Forelimb muscle (tissue), 1 donor: ENCODE measurements at places on chromosomes 16 and 17. TPM values are rescaled to one million over a fixed set of nuclear protein-coding genes. Genes with fewer than 3 reads are reported as not detected.

CXCL16 gene
- 5.1 TPM for polyA plus RNA-seq

SUPT4H1 gene
- 83.0 TPM for polyA plus RNA-seq

NOTUM gene
- polyA plus RNA-seq, result 4.9 TPM

ETV4 gene
- 5.4 TPM for polyA plus RNA-seq

CCL3 gene
- 3.1 TPM for polyA plus RNA-seq

CCR7 gene
- polyA plus RNA-seq, result 0.39 TPM

GAST gene
- not detected for polyA plus RNA-seq

GRCh38 chr17:3038941-3039340 lies 24.5 kb downstream of the OR1D5 start:
- DNase-seq, result no peak

DNA sequence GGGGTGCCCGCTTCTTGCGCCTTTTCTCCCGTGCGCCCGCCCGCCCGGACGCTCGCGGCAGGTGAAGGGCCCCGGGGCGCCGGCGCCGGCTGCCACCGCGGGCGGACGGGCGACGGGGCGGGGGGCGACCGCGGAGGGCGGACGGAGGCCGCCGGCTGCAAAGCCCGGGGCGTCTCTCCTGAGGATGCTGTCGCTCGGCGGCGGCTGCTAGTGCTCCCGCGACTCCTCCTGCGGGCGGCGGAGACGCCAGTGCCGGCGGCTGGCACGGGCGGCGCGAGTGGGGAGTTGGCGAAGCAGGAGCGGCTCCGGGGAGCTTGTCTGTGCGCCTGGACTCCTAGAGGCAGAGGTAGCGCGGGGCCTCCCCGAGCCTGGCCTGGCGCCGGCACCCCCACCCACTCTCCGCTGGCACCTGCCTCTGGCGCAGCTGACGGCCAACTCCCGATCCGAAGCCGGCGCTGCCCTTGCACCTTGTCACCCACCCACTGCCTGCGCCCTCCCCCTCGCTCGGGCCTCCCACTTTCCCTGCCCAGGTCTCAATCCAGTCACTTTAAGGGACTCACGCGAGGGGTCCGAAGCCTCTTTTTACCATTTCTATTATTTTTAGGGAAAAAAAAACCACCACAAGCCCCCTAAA lies at the start of gene FAM20A:
FAM20A (minus strand) TSS at position 437 of the 634 bp plus-strand sequence. CDS start 701 bp downstream, outside the sequence.
- DNase-seq, result no peak

GRCh38 chr16:88541831-88542616 lies 28.2 kb upstream of the ZC3H18 start:
- no peak for DNase-seq

GRCh38 chr16:18809165-18809564 lies 7.8 kb upstream of the ARL6IP1 start:
- no peak for DNase-seq

DNA sequence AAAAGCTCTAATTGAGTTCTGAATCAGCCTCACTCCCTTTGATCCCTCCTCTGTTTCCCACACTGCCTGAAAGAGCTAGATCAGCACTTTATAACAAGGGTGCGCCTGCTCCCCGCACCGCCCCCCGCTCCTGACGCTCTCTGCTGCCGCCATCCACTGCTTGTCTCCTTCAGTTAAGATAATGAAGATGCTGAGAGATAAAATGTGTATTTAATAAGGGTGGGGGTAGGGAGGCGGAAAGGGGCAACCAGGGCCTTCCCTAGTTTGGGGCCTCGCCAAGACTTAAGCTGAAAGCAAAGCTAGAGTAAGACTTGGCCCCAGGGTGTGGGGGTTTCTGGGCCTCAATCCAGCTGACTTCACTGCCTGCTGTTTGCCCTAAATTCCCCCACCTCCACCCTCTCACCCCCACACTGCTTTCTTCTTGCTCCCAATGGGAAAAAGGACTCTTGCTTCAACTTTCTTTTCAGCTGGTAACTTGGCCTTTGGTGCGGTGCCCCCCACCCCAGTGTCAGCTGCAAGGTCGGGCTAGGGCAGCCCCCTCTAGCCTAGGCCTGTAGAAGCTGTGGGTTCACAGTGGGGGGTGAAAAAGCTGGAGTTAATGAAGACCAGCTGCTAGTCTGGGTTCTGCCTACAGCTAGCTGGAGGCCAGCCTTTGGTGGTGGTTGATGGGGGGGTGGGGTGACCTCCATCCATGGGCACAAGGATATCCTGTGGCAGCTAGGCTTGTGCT lies 1.8 kb upstream of the RARA start:
- DNase-seq, result no peak

DNA sequence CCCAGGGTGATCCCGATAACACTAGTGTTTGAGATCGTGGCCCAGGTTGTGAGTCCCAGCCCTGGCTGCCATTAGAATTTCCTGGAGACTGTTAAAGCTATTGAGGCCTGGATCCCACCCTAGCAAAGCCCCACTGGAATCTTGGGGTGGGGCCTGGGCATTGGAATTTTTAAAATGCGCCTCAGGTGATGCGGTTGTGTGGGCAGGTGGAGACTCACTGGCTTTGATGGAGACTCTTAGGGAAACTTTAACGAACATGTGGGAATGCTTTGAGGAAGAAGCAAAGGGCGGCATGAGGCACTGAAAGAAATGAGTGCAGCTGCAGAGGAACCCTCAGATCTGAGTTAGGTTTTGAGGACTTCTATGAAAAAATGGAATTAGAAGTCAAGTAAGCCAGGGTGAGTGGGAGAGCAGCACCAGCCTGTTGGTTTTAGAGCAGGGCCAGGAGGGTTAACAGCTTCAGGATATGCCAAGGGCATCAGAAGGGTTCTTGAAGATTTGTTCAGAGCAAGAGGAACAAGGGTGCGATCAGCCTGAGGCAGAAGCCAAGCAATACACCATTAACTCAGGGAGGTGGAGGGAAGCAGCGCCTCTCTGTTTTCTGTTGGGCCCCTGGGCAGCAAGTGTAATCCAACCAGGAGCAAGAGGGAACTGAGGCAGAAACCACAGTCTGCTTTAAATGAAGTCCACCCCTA lies 42.5 kb downstream of the KSR1 start:
- DNase-seq, result no peak

DNA sequence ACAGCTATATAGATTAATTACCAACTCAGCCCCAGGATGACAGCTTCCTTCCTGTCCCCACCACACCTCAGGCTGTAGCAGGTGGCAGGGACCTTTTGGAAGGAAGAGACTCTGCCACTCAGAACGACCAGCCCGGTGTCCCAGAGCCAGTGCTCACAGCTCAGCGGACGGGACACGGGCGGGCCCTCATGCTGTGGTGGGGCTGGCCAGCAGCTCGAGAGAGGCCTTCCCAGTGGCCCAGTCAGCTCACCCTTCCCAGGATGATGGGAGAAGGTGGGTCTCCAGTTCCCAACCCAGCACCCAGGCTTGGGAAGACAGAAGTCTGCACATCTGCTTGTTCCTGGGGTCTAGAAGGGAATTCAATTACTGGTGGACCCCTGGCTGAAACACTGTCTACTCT lies 10.5 kb downstream of the NUDT16L1 start:
- DNase-seq, result no peak

- no peak for DNase-seq
Measured at GRCh38 chr17:77215281-77215680, 74.5 kb downstream of the SEC14L1 start.

GRCh38 chr17:73795730-73796129 lies 151.5 kb upstream of the SDK2 start:
- no peak for DNase-seq

- no peak for DNase-seq
Measured at GRCh38 chr17:41539979-41540701, 12.0 kb upstream of the KRT19 start.

DNA sequence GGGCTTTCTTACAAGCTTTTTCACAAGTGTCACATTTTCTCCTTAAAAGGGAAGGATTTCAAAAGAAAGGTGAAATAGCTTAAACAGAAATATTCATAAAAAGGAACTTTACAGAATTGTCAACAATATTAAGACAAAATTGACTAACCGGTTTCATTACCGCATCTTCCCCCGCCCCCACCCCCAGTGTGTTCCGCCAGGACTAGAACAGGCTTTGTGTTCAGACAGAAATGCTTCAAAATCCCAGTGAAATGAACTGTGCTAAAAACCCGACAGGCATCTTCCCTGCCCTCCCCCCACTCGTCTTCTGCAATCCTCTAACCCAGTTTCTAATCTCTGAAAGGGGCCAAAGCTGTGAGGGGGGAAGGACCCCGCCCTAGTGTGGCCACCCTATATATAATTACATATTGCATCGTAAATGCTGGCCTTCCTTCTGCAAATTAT lies 990 bp upstream of the ROGDI start:
- DNase-seq, result no peak

DNA sequence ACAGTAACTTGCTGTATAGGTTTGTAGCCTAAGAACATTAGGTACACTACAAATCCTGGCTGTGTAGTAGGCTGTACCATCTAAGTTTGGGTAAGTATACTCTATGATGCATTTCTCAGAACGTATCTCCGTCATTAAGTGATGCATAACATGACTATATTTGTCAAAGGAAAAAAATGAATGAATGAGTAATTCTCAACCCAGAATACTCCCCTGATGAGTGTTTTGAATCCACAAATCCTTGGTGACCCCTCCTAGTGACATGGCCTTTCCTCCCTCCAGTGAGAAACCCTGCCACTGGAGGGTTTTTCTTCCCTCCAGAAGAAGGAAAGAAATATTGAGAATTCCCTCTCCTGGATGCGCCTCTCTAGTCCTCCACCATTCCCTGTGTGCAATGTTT lies 24.0 kb upstream of the SALL1 start:
- no peak for DNase-seq

GRCh38 chr16:85179344-85180046 lies 67.2 kb upstream of the CIBAR2 start:
- no peak for DNase-seq

DNA sequence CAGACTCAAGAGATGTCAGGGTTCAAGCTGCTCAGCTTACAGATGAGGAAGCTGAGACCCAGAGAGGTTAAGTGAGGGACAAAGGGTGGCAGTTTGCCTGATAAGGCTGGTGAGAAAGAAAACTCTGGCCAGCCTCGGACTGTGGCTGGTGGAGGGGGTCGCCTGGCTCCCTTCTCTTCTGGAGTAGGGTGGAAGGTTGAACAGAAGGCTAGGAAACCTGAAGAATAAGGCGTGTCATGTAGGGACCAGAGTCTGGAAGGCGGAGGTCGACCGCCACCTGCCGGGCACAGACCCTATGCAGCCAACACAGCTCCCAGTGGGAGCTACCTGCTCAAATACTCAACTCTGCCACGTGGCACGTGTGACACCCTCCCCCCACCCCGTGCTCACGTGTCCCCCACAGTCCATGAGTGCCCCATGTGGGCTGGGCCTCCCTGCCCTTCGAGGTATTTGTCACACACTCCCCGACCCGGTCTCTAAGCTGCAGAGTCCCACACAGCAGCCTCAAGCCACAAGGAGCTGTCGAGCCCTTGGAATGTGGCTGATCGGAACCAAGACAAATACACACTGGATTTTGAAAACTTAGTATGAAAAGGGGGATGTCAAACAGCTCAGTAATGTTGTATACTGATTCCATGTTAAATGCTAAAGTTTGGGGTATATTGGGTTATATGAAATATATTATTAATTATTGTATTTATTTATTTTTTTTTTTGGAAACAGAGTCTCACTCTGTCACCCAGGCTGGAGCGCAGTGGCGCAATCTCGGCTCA lies 11.8 kb downstream of the HID1 start:
- no peak for DNase-seq

DNA sequence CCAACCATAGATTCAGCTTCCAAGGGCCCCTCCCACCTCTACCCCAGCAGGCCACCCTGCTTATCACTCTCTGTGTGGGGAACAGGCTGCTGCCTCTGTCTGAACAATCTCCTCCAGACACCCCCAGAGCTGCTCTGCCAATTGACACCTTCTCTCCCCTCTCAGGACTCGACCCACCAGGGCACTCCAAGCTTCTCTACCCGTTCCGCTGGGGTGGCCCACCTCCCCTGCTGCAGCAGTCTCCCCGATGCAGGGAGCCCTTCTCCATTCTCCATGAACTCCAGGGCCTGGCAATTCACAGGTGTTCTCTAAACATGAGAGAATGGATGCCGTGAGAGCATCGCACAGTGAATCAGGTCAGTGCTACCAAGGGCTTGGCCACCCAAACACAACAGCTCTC lies 28.3 kb upstream of the FAAP100 start:
- DNase-seq, result no peak

GRCh38 chr17:79721993-79722671 lies 8.6 kb upstream of the ENPP7 start:
- DNase-seq, result no peak

DNA sequence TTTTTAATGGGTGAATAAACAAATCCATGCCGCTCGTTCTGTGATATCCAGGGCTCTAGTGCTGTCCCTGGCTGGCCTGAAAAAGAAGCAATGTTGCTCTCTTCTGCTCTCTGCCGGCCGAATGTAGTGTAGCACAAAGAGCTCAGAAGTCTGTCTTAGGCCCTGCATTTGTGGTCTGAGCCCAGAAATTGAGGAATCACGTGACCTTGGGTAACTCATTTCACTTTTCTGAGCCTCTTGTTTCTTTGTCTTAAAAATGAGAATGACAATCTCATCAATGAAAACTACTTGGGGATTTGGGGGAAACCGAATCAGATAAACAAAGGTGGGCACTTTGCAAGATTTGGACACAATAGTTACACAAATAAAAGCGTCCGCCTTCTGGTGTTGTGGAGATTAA lies 381.6 kb upstream of the ASIC2 start:
- no peak for DNase-seq

DNA sequence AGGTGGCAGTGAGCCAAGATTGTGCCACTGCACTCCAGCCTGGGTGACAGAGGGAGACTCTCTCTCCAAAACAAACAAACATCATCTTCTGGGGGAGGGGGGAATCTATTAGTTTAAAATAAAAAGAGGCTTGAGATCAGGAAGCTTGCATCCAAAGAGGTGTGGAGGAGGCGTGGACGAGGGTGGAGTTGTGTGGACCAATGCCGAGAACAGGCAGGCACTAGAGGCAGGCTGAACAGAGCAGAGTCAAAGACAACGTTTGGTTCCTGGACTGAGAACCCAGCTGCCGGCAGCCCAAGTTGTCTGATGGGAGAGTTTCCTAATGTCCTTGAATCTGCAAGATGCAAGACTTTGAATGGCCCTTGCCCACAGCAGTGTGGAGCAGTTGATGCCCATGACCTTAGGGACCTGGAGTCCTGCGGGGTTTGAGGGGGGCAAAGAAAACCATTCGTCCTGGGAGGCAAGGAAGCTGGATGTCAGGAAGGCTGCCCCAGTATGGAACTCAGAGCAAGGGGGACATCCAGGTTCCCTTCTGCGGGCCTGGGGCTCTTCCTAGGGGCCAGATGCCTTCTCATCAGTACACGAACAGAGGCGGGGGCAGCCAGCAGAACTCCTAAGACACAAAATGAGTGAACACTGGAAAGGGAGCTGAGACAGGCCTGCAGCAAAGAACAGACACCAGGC lies 9.2 kb downstream of the TBC1D16 start:
- DNase-seq, result no peak

GRCh38 chr16:81190667-81191066 lies 47.8 kb upstream of the BCO1 start:
- no peak for DNase-seq

GRCh38 chr17:3989041-3989886 lies 25.0 kb upstream of the ATP2A3 start:
- no peak for DNase-seq

DNA sequence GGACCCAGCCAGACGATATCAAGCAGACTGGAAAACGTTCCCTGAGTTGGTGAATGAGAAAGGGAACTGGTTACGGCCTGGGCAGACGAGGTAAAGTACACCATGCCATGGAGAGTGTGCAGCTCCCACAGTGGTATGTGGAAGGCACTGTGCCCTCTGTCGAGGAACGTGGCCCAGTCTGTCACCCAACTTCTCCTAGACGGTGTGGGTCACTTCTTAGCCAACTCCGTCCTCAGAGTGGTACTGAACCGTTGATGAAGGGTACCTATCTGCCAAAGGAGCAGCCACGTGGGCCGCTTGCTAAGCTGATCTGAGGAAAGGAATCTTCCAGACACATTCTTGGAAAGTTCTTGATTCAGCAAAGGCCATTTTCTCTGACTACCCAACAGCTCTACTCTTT lies 56.0 kb upstream of the AXIN2 start:
- DNase-seq, result no peak

GRCh38 chr17:38572669-38573365 lies 32.9 kb downstream of the SRCIN1 start:
- no peak for DNase-seq
